ENCODE measurements at places on chromosomes 3 and 15.

DNA sequence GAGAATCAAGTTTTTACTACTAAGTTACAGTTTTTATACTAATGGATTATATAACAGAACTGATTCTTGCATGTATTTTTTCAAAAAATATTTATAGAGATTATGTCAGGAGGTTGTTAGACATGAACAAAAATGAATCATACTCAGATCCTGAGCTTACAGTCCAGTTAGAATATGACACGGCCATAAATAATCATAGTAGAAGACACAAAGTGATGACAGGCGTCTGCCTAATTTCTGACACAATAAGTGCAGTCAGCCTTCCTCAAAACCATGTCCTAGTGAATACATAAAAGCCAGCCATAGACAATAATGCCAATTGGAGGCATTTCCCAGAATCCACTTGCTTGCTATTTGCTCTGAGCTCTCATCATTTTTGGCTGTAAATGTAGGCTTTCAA is 81.7 kb upstream of the POU1F1 start:
- no peak for DNase-seq

DNA sequence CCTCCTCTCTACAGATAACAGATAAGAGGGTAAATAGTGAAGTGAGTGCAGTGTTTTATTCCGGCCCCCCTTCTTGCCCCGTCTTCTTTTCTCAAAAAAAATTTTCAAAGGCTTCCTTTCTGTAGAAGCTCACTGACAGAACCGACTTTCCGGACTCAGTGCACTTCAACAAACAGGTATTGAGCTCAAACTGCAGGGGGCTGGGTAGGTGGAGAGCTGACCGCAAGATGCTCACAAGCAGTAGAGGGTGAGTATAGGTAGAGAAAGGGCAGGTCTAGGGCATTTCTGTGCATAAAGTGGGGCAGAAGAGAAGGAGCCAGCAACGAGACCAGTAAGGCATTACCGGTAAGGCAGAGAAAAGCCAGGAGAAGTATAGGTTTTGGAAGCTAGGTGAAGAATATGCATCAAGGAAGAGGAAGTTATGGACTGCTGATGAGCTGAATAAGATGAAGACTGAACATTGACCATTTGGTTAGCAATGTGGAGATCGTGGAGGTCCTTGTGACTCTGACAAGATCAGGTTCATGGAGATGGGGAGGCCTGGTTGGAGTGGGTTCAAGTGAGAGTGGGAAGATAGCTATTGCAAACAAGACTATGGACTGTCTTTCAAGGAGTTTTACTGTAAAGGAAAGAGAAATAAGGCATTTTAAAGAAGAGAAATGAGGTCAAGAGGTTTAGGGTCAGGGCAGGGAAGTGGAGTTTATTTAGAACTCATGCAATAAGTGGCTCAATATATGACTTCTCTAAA is 97.4 kb downstream of the ST6GAL1 start:
- DNase-seq, result no peak

GRCh38 chr15:77993374-77993911 is 84.1 kb downstream of the TBC1D2B start:
- no peak for DNase-seq

GRCh38 chr3:18864933-18865731 is 283.2 kb upstream of the KCNH8 start:
- DNase-seq, result no peak

GRCh38 chr15:44719293-44719999 is 8.1 kb downstream of the B2M start:
- no peak for DNase-seq

DNA sequence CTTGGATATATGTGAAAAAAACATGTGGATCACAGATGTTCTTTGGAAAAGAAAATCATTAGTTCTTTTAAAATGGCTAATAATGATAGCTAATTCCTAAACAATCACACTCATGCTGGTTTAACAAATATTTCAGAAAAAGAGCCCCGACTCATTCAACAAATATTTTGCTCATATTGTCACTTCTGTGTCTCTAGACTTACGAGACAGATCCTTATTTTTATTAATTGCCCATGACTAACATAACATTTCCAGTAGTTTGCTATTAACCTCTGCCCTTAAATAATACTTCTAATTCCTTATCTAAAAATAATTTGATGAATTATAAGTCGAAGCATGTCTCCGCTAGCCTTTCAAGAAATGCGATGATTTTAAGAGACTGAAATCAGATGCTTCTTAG is 70.4 kb downstream of the SATB1 start:
- DNase-seq, result no peak

All from ACHN (cell line).